Articular chondrocyte of knee joint (primary cell): ENCODE measurements at places on chromosomes 2 and 18. TPM values are rescaled to one million over a fixed set of nuclear protein-coding genes. Genes with fewer than 3 reads are reported as not detected.

DYNAP gene
- not detected in 2 replicates for total RNA-seq

TCF7L1 gene
- 6.1 and 6.9 TPM in 2 replicates for total RNA-seq

SLC4A5 gene
- total RNA-seq = 2.2 and 2.7 TPM in 2 replicates

TBC1D8 gene
- total RNA-seq = 13.6 and 15.8 TPM in 2 replicates

SERPINB5 gene
- total RNA-seq = not detected in 2 replicates

GLI2 gene
- 3.5 and 7.8 TPM in 2 replicates for total RNA-seq

CIB4 gene
- not detected in 2 replicates for total RNA-seq

DES gene
- total RNA-seq = 0.76 and 1.6 TPM in 2 replicates

MYO7B gene
- total RNA-seq = 0.11 and 0.13 TPM in 2 replicates

TMEM37 gene
- total RNA-seq = 0.26 and 0.76 TPM in 2 replicates

MTIF2 gene
- total RNA-seq = 44.3 and 45.8 TPM in 2 replicates

DSG1 gene
- not detected in 2 replicates for total RNA-seq

C2orf15 gene
- total RNA-seq = 0.11 and 0.13 TPM in 2 replicates

DLGAP1 gene
- 14.4 and 17.4 TPM in 2 replicates for total RNA-seq

SERPINB4 gene
- not detected in 2 replicates for total RNA-seq

ALK gene
- not detected in 2 replicates for total RNA-seq

HAAO gene
- 4.1 and 7.1 TPM in 2 replicates for total RNA-seq

ANKRD30B gene
- under 0.01 TPM in 1 of 2 replicates, not detected in the other for total RNA-seq

SLC11A1 gene
- 0.32 and 1.3 TPM in 2 replicates for total RNA-seq

WIPF1 gene
- 40.9 and 45.3 TPM in 2 replicates for total RNA-seq

SNRPD1 gene
- total RNA-seq = 11.3 and 13.7 TPM in 2 replicates

KLHL41 gene
- 0.54 and 0.91 TPM in 2 replicates for total RNA-seq

ABCB11 gene
- not detected in 2 replicates for total RNA-seq

EML6 gene
- total RNA-seq = 0.39 and 0.86 TPM in 2 replicates

RIT2 gene
- not detected in 2 replicates for total RNA-seq

SH3BP4 gene
- total RNA-seq = 44.9 and 53.8 TPM in 2 replicates

RPE gene
- total RNA-seq = 63.9 and 73.3 TPM in 2 replicates

REG3A gene
- not detected in 2 replicates for total RNA-seq

AP1S3 gene
- total RNA-seq = 61.7 and 97.0 TPM in 2 replicates

LCT gene
- 0.22 and 0.26 TPM in 2 replicates for total RNA-seq

FAM161A gene
- total RNA-seq = 2.3 and 2.4 TPM in 2 replicates

VIT gene
- 13.5 and 16.2 TPM in 2 replicates for total RNA-seq
